OCI-LY7 (cell line): ENCODE measurements at places on chromosomes 11 and 22.

- no peak for DNase-seq
Observed at GRCh38 chr11:113178381-113179070, 135.9 kb upstream of the TTC12 start.

GRCh38 chr11:35143297-35144135 is 4.5 kb downstream of the CD44 start:
- no peak for DNase-seq

GRCh38 chr11:80074837-80075236 is 634.0 kb upstream of the TENM4 start:
- DNase-seq: no peak

GRCh38 chr11:120221115-120221752 is 10.4 kb downstream of the OAF start:
- DNase-seq: no peak

DNA sequence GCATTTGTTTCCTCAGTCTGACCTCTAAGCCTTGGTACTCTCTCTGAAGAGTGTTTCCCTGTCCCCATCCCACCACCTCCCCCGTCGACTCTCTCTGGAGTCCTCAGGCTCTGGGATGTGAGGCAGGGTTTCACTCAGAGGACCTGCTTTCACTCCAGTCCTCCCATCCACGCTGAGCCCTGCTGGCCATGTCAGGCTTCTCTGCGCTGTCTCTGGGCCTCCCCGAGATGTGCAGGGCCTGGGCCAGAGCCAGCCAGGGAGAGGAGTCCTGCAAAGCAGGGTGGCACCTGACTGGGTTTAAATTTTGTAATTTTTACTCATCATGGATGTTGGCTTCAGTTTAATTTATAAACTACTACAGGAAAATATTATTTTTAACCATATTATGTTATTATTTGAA is 3.3 kb downstream of the SCGB2A2 start:
- no peak for DNase-seq

DNA sequence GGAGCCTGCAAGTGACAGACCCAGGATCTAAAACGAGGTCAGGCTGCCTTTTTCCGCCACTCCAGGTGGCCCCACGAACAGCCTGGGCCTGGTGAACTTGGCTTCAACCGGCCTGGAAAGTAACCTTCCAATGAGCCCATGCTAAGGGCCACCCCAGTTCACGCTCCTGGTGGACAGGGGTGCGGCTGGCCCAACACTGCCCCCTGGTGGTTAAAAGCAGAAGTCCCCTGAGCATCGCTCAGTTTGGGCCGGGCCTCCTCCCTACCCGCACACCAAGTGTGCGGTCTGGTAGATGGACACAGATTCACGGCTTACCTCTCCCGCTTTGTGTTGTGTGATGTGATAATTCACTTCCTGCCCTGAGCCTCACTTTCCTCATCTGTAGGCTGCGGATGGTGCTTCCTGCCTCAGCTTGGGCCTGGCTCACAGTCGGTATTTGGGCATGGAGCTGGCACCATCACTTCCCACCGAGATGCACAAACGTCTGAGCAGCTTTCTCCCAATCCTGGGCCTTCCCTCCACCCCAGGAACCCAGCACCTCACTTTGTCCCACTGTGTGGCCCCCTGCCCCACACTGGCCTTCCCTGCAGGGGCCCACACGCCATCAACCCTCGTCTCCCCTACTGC is 13.7 kb upstream of the SEC14L3 start:
- peak; percentile 59 for DNase-seq

DNA sequence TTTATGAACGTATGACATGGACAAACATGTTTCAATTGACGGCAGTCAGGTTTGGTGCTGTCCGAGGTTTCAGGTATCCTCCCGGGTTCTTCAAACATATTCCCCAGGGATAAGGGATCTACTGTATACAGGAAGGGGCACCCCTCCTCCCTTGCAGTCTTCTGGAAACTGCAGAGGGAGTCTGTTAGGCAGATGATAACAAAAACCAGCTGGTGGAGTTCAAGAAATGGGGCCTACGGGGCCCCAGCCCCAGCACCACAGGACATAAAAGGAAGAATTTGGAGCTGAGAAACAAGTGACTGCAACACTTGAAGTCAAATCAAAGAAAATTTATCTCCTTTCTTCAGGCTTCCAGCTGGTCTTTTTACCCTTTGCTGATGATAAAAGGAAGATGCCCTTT is 32.1 kb downstream of the SNU13 start:
- DNase-seq: no peak

GRCh38 chr22:45127866-45128265 is 35.9 kb upstream of the NUP50 start:
- no peak for DNase-seq

DNA sequence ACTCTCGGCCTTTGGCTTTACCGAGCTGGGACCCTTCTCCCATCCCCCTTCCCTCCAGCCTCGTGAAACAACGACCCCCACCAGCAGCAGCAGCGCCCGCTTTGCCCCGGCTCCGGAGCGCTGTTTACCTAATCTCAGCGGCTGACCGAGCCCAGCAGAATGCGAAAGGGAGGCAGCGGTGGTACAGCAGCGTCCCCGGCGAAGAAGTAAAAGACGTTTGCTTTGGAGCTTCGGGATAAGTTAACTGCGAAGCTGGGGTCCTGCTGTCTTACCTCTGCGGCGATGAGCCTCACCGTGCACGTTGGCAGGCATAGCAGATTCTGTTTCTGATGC is 2.0 kb upstream of the LARGE1 start:
- DNase-seq: peak; percentile 52

GRCh38 chr11:10247011-10247410 is 47.0 kb downstream of the SBF2 start:
- DNase-seq: no peak

DNA sequence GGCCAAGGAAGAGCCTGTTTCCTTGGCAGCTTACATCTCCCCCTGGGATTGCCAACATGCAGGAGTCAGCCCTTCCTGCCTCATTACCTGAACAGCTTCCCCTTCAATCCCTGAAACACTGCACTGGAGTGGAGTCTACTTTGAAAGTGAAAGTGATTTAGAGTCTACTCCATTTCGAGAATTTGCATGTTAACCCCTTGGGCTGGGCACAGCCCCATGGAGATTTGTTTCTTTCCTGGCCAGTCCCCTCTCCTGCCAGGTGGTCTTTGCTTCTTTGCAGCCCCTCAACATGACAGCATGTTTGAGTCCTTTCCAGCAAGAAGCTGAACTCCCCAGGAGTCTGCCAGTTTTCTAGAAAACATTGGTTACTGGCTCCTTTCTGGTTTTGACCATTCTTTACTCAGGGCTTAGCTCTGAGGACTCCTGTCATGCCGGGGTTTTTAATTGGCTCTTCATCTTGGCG is 59.9 kb downstream of the TRAF6 start:
- DNase-seq: peak; percentile 20

- DNase-seq: no peak
Observed at GRCh38 chr22:25762147-25762546, 20.2 kb downstream of the MYO18B start.

- no peak for DNase-seq
Observed at GRCh38 chr11:11992257-11993212, 15.9 kb downstream of the DKK3 start.

GRCh38 chr11:111730871-111731591 is 35.2 kb downstream of the PPP2R1B start:
- DNase-seq: no peak

GRCh38 chr11:133115099-133115498 is 417.2 kb downstream of the OPCML start:
- DNase-seq: no peak

- DNase-seq: no peak
Observed at GRCh38 chr11:34650528-34650927, 29.6 kb downstream of the EHF start.

DNA sequence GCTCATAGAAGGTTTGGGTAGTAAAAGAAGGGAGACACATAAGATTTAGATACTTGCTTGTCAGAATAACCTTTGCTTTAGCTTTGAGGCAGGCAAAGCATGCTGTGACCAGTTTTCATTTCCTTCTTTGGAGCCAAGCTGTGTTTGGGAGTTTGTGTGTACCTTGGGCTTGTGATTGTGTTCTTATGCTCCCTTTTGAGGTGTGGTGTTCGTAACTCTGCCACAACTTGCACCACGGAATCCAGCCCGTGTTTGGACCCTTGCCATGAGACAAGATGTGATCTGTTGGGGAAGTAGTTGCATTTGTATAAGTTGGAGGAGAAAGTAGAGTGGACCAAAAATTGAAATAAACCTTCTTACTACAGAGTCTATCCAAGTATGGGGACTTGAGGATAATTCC is 34.0 kb downstream of the BMAL1 start:
- no peak for DNase-seq

GRCh38 chr22:23884140-23884539 is 10.0 kb upstream of the MIF start:
- no peak for DNase-seq

- DNase-seq: no peak
Observed at GRCh38 chr22:19509923-19510322, 14.3 kb downstream of the CLDN5 start.

DNA sequence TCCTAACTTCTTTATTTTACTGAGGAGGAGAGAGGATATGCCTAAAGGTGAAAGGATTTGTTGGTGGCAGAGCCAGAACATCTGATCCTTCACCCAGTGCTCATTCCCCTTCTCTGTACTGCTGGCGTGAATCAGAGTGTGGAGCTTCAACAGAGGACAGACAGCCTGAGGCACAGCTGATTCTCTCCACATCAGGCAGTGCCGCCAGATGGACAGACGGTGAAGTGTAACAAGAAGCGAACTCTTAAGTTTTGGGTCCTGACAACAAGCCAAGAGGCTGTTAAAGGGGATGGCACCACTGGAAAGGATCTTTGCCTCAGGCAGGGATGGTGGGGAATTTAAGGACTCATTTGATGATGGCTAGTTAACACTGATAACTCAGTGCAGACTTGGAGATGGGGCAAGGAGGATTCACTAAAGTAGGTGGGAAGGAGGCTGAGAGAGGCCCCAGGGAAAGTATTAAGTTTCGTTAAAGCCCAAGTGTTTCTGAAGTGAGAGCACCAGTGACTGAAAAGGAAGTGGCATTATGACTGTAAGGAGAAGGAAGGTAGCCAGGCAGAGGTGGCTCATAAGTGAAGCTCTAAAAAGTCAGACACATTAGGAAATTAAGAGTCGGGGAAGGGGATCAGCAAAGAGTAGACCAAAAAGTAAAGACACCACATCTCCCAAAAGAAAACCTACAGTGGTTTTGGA is 81.3 kb downstream of the CLPB start:
- DNase-seq: no peak

- no peak for DNase-seq
Observed at GRCh38 chr11:111634981-111635705, 32.9 kb downstream of the SIK2 start.

GRCh38 chr11:76891793-76892192 is 31.1 kb downstream of the ACER3 start:
- no peak for DNase-seq

DNA sequence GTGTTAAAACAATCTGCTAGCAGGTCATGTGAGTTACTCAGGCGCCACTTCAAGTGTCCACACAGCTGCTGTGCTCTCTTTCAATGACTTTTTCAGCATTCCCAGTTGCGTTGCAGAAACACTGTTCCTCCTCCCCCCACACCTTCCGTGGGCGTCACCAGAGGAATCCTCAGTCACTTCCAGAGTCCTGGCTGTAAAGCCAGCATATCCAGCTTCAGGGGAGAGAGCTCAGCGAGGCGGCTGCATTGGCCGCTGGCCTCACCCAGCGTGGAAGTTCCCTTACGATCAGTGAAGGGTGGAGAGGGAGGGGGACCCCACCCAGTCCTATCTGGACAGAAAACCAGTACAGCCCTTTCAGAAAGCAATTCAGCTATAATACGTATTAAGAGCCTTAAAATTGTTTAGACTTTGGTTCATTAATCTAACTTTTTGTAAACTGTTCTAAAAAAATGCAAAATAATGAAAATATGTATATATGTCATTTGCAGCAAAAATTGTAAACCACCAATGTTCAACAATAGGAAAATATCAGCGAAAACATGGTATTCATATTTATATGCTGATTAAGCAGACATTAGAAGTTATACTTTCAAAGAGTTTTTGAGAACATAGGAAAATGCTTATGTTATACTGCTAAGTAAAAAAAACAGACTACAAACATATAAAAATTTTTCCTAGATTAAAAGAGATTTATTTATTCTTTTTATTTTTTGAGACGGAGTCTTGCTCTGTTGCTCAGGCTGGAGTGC is 2.8 kb upstream of the ANO9 start:
- no peak for DNase-seq

GRCh38 chr11:18243783-18244362 is 4.6 kb downstream of the SAA2 start:
- peak; percentile 81 for DNase-seq

DNA sequence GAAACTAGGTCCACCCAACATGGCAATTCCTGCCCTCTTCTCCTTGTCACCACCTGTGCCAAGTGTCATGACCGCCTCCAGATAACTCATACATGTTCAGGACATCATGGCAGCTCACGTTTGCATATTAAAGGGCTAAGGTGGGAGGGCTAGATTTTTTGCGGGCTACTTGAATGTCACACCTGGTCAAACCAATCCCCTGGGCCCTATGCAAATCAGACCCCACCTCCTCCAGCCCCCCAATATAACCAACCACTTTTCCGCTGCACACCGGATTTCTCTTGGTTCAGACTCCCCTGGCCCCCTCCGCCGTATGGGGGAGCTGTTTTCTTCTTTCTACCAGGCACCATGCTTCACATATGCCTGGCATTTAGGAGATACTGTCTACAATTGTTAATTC is 12.6 kb downstream of the UPB1 start:
- DNase-seq: peak; percentile 78

- DNase-seq: no peak
Observed at GRCh38 chr22:44399906-44400762, 87.4 kb upstream of the SHISAL1 start.

DNA sequence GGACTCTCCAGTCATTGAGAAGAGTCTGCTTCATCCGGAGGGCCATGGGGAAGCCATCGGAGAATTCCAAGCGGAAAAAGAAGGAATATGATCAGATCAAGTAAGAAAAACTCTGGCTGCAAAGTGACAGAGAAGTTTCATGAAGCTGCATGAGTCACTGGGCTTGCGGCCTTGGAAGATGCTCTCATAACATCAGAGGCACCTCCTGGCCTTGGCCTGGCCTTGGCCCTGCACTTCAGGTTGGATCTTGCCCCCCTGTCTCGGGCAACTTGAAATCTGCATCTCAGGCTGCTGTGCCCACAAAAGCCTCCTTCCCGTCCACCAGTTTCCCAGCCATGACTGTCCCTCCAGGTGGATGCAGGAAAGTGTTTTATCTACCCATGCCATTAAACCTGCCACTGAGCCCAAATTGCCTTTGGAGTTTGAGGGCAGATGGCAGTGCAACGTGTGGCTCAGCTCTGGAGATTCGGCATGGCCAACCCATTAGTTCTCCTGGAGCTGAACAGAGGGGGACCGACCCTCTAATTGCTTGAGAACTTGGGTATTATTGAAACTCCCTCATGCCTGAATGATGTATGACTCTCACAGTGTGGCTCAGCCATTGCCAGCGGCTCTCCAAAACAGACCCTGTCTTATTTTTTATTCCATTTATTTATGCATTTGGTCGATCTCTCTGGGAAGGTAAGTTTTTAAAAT is 66.7 kb downstream of the SEZ6L start:
- DNase-seq: no peak
